T-helper 1 cell (primary cell): ENCODE measurements at places on chromosomes 16 and 17.

DNA sequence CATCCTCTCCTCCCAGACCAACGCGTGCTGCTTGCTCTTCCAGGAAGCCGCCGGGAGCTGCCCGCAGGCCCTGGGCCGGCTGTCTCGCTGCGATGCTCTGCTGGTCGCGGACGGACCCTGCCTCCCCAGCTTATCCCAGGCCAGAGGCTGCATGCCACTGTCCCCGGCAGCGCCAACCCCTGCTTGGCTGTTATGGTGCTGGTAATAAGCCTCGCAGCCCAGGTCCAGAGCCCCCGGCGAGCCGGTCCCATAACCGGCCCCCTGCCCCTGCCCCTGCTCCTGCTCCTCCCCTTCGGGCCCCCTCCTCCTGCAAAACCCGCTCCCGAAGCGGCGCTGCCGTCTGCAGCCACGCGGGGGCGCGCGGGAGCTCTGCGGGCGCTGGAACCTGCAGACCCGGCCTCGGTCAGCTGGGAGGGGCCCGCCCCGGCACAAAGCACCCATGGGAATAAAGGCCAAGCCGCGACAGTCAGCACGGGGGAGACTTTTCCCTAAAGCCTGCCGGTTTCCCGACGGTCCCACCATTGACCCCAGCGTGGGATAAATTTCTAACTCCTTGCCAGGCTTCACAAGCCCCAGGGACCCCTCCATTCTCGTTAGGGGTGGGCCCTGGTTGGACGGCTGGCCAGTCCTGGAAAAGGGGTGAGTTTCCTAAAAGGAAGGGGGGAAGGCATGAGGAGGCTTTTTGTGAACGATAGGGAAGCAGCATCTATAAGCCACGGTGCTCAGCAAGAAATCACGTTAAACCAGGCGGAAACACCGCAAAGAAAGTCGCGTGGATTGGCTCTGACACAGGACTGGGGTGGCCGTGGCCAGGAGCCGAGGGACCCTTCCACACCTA lies 11.2 kb downstream of the ENPP7 start:
- DNase-seq: peak; percentile 61

GRCh38 chr16:72937360-72937759 lies 110.6 kb downstream of the ZFHX3 start:
- no peak for DNase-seq

- DNase-seq: no peak
These were observed 5.3 kb upstream of the EPN3 start for GRCh38 chr17:50527155-50527762.

- no peak for DNase-seq
These were observed 110.9 kb upstream of the NUDT7 start for GRCh38 chr16:77611386-77611785.

GRCh38 chr17:17822189-17822588 lies 14.6 kb downstream of the SREBF1 start:
- DNase-seq: no peak

DNA sequence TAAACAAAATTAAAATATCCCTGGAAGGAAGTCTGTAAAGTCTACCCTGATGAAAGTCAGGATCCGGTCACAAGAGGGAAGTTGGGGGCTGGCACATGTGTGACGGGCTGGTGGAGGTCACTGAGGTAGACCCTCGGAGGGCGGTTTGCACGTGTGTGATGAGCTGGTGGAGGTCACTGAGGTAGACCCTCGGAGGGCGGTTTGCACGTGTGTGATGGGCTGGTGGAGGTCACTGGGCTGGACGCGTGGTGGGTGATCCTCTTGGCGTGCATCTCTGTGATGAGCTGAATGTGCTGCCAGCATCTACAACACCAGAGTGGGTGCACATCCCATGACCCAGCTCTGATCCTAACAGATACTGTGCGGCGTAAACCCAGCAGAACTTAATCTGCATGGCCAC lies 43.7 kb upstream of the METRNL start:
- no peak for DNase-seq

DNA sequence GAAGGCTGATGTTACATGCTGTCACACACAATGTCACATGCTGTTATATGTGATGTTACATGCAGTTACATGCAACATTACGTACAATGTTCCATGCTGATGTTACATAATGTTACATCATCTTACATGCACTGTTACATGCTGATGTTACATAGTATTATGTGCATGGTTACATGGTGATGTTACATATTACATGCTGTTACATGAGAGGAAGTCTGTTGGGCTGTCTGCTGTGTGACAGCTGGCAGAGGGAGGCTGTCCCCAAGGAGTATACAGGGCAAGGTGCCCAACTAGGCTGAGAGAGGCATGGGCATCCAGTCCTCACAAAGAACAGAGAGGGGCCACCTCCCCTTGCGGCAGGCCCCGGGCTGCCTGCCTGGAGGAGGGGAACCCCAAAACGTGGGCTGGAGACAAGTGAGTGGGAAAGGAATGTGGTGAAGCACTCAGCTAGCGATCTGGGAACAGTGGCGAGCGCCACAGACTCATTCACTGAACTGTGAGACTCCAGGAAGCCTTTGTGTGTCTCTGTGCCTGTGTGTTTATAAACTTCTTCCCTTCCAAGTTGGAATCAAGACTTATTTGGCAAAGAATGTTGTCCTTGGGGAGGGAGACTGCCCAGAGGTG lies 30.6 kb downstream of the TMEM92 start:
- DNase-seq: no peak

GRCh38 chr17:3828151-3828851 lies 17.7 kb downstream of the NCBP3 start:
- no peak for DNase-seq

- DNase-seq: no peak
These were observed 760 bp upstream of the SEC14L5 start for GRCh38 chr16:4957420-4957719.

GRCh38 chr16:6104428-6104827 lies 1006.8 kb upstream of the EEF2KMT start:
- DNase-seq: no peak

DNA sequence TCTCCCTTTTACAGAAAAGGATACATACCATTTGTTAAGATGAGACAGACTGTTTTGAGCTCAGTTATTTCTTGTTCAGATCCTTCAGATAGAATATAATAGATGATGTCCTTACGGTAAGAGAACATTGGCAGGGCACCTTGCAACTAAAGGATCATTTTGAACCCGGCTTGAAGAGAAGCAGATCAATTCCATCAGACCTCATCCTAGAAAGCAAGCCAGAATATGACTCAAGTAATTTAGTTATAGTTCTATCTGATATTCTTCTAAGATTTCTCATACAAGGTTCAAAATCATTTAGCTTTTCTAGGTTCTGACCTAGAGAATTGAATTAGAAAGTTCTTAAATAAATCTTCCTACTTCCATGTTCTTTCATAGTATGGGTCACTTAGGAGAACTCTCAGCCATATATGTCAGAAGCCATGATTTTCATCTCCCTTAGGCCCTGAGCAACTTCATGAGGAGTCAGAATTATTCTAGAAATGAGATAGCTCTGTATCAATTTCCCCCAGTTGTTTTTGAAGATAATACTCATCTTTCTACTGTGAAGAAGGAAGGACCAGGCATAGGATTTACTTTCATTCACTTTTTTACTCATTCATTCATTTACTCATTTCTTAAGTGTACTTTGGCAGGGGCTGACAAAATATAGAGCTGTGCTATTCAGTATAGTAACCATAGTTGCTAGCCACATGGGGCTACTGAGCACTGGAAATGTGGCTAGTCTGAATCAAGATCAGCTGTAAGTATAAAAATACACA lies 2.5 kb upstream of the CMTM1 start:
- DNase-seq: no peak

GRCh38 chr16:30896889-30897733 lies 697 bp downstream of the CTF1 start:
- DNase-seq: peak; percentile 72

DNA sequence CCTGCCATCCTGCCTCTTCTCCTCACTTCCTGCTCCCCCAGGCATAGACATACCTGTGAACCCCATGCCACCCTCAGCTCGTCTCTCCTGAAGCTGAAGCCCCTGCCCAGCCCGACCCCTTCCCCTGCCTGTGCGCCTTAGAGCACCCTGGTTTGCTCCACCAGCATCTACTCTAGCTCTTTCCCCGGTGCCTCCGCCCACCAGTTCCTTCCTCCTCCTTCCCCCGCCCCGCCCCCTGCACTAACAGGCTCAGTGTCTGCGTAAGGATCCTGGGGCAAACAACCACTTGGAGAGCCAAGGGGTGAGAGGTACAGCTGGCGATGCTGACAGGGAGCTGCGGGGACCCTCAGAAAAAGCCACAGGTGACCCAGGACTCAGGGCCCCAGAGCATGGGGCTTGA lies 1.9 kb downstream of the GPR142 start:
- peak; percentile 27 for DNase-seq

DNA sequence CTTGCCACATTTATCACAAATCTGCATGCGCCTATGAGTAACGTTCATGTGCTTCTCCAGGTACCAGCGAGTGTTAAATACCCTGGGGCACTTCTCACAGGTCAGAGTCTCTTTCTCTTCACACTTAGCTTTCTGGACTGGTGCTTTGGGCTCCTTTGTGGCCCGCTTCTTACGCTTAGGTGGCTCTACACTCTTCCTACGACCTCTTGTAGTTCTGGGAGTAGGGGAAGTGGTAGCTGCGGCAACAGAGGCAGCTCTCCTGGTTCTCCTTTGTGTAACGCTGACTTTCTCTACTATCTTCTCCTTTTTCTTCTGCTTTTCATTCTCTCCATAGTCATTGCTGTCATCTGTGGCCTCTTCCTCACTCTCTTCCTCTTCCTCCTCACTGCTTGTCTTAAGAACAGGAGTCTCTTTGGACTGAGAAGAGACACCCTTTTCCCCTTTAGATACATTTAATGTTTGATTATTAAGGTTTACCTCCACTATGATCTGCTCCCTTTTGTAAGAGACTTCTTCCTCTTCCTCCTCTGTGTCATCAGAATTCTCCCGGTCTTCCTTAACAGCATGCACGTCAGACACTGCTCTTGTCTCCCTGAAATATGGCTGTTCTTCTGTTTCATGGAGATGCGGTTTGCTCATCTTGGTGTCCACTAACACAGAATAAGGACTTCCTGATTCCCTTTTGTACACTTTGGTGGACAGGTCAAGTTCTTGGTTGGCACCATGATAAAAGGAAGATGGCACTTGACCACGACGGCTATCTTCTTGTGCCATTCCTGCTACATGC lies 45.0 kb downstream of the ZNF652 start:
- DNase-seq: no peak

- DNase-seq: no peak
These were observed 51.2 kb upstream of the CNTNAP4 start for GRCh38 chr16:76226011-76226410.

- no peak for DNase-seq
These were observed 11.9 kb downstream of the STAC2 start for GRCh38 chr17:39213852-39214251.

DNA sequence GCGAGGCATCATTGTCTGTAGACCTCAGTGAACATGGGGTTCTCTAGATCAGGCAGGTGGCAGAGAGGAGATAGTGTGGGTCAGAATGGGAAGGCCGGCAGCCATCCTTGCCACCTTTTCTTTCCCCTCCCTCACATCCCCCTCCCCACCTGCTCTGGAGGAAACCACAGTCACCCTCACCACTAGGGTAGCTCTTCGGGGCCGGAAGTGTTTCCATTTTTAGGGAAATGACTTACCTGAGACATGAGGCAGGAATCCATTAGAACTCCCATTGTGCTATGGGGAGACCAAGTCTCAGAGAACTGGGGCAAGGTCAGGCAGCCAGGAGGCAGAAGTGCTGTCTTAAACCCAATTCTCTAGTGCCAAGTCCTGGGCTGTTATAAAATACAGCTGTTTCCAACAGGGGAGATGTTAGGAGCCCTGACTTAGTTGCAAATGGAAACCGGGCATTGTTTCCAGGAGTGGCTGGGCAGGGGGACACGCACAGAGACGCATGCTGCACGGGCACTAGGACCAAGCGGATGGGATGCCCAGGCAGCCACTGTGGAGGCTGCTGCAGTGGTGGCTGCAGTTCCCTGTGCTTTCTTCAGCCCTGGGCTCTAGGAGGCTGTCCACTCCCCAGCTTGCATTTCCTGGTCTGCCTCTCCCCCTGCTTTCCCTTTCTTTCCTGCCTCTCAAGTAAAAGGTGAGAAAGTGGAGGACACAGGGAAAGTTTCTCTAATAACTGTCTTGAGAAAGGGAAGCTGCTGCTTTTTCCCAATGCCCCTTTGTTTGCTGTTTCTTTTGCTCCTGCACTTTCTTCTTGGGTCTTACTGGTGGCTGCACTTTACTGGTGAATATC lies 2.8 kb downstream of the HAS3 start:
- no peak for DNase-seq

DNA sequence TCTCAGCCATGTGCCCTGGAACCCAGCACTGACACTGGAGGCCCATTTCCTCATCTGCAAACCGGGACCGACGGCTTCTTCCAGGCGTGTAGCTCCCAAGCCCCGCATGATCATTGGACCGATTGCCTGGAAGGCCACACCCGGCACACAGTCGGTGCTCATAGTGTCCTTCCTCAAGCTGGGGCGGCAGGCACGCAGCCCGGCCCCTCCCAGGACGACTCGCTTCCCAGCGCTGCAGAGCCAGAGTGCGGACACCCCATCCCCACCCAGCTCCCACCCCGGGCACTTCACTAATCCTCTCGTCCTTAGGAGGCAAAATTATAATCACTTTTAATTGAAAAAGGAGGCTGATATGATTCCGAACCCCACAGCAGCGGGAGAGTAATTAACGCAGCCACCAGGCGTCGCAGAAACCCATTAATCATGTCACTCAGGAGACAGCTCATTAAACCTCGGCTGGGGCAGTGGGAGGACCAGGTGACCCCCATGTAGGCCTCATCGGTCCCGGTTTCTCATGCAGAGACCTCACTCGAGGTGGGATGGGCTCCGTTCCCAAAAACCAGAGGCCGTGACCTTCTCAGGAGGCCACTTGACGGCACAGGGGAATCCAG lies 33.1 kb downstream of the ZNF469 start:
- no peak for DNase-seq

DNA sequence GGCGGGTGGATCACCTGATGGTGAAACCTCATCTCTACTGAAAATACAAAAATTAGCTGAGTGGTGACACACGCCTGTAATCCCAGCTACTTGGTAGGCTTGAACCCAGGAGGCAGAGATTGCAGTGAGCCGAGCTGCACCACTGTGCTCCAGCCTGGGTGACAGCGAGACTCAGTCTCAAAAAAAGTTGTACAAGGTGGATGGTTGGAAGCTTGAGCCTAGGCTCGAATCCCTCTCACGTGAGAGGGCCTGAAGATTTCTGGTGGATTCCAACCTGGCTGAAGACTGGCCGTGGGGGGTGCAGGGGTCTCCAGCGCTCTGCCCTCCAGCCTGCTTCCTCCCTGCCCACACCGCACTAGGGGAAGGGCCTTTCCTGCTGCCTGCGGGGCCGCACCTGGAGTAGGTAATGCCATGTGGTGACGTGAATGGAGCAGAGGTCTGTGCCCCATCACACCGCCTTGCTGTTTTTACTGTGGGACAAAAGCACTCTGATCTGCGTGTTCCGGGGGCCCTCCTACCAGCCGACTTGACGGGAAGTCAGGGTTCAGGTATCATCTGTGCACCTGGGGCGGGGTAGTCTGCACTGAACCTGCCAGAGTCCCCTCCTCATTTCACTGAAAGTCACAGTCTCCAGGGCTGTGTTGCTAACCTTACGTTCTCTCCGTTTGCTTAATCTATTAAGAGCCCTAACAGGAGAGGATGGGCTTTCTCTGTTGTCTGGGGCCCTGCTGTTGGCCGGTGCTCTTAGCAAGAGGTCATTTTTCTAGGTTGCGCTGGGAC lies 4.2 kb downstream of the RPL13 start:
- no peak for DNase-seq

GRCh38 chr17:12209632-12210191 lies 189.0 kb downstream of the MAP2K4 start:
- DNase-seq: no peak

GRCh38 chr16:79605999-79606398 lies 5.5 kb upstream of the MAF start:
- DNase-seq: no peak

- DNase-seq: no peak
These were observed 86.1 kb downstream of the KCNJ12 start for GRCh38 chr17:21462237-21462636.

- DNase-seq: no peak
These were observed 242.3 kb upstream of the TBX2 start for GRCh38 chr17:61157246-61157886.
